ENCODE measurements at places on chromosomes 16 and 17.

GRCh38 chr17:6591599-6592158 is 35.3 kb upstream of the PITPNM3 start:
- no peak for DNase-seq

DNA sequence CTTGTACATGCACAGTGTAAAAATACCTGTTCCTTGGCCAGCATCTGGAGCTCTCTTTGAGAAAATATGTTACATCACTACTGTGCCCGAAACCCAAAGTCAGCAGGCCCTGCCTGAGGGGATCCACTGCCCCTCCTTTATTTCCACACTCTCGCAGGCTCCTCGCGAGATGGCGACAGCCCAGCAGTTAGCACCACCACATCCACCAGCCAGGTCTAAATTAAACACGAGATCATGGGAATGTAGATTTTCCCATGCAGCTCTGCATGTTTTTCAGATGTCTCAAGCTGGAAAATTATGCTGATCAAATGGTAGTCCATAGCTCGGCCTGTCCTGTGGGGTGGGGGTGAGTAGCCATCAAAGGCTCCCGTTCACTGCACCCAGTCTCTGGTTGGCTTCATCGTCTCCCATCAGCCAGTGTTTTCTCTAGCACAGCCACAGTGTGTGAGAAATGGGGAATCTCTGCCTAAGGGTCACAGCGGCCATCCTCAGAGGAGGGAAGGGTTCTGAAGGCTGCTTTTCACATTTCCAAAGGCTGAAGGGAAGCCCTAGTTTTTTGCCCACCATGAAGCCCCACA is 34.7 kb downstream of the EPN2 start:
- DNase-seq = no peak

DNA sequence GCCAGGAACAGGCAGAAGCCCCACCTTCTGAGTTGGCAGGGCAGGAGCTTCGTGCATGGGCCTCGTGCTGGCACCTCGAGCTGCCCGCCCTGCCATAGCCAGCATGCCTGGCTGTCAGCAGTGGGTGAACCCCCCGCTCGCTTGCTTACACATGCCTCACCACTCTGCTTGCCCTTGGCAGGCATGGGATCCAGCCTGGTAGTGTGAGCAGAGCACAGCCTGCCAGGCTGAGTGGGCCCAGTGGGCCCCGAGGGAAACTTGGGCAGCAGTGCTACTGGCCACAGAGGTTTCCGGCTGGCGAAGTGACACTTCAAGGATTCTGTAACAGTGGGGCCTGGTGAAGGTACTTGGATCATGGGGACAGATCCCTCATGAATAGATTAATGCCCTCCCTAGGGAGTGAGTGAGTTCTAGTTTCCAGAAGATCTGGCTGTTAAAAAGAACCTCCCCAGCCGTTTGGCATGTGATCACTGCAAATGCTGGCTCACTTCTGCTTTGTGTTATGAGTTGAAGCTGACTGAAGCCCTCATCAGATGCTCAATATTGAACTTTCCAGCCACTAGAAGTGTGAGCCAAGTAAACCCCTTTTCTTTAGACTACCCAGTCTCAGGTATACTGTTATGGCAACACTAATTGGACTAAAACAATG is 114.7 kb downstream of the BCAS3 start:
- DNase-seq = no peak

- DNase-seq = peak; percentile 81
These were observed 3.6 kb downstream of the CORO1A start for GRCh38 chr16:30186782-30187555.

DNA sequence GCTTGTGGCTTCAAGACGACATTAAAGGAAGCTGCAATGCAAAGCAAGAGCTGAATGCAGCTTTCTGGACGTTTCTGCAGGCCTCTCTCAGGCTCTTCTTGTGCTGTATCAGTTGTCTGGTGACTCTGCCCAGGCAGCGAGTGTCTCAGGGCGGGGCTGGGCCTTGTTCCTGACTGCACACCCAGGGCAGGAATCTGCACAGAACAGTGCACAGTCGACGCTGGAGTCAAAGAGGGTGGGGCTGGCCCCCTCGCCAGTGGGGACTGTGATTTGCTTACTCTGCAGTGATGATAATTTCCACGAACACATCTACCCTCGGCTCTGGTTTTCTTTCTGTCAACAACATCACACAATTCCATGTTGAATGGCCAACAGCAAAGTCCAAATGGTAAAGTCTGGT is 60.7 kb downstream of the IRF8 start:
- DNase-seq = no peak

DNA sequence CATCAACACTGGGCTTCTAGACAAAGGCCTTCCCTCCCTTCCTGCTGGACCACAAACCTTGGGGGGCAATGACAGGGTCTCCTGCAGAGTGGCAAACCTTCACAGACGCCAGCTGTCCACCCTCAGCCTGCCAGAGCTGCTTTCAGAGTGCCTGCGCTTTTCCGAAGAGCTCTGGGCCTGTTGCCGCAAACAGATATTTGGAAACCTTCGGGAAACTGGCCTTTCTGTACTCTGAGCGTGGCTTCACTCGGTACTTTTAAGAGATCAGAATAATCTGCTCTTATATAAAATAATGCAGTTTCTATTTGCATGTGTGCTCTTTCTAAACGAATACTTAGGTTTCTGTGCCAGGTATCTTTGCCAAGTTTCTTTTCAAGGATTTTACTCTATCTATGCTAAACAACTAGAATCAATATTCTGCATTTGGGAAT is 152.1 kb upstream of the CHMP6 start:
- no peak for DNase-seq

- DNase-seq = no peak
These were observed 21.8 kb upstream of the ZNF469 start for GRCh38 chr16:88360999-88361398.

GRCh38 chr17:76528528-76529223 is 8.8 kb downstream of the CYGB start:
- DNase-seq = no peak

DNA sequence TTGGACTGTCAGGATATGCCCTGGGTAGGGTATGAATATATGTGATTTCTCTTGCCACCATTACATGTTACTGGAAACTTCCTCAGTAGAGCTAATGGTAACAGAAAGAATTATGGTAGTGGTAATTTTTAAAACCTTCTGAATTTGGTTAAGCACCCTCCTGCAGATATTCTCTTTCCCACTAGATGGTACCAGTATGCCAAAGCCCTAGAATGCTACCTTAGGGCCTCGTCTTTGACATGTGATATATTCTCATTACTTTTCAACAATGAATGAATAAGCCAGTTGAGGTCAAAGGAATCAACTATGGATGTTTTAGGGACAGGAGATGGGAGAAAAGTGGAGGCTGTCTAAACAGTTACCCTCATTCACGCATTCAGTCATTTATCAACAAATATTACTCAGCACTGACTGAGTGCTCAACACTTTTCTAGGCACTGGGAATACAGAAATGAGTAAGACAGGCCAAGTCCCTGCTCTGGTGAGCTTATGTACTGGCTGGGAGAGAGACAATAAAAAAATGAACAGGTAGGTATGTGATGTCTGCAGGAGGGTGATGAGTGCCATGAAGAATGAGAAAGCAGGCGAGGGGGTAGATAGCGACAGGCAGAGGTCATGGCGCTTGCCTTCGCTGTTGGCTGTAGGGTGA is 14.7 kb downstream of the CDH13 start:
- DNase-seq = no peak

DNA sequence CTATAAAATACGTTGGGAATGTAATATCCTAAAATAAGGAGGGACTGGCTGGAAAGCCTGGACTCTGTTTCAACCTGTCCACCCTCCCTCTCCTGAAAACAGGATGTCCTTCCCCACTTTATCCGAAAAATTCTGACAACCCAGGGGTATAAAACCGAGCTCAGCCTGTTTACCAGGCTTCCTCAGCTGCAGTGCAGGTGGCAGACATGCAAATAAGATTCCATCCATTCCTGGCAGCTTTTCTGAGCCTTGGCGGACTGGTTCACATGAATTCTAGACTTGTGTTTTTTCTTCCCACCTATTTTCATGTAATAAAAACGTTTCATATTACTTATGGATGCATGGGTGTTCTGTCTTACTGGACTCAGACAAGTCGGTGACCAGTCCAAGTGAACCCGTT is 479.3 kb downstream of the KCNJ18 start:
- DNase-seq = no peak

DNA sequence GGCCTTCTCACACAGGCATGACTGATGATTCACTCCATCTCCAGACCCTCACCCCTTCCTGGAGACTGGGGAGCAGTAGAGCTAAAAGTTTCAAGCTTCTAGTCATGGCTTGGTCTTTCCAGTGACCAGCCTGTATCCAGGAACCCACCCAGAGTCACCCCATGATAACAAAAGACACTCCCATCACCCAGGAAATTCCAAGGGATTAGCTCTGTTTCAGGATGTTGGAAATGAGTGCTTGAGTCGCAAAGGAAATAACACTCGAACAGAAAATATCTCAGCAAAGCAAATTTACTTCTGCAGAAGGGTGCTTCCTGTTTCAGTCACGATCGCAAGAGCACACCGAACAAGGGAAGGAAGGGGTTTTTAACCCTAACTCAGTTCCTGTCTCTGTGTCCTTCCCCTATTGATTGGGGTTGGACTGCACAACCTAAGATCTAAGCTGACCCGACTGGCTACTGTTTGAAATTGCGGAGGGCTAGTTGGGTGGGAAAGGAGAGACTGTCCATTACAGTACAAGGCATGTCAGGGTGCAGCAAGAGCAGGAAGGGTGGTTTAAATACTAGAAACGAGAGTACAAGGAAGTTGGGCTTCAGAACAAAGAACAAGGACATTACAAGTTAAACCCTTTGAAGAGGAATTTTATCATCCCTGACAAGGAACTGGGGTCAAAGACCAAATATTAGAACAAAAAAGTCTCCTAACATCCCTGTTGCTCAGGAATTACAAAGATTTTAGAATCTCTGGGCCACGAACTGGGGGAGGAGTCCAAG is 224.4 kb upstream of the CACNG5 start:
- no peak for DNase-seq

GRCh38 chr17:82218349-82219075 is 5.9 kb upstream of the CCDC57 start:
- no peak for DNase-seq

GRCh38 chr16:12123462-12123861 is 146.9 kb downstream of the SNX29 start:
- DNase-seq = no peak

GRCh38 chr16:87569601-87570571 is 32.4 kb upstream of the JPH3 start:
- no peak for DNase-seq

GRCh38 chr16:2008009-2008526 is 1.6 kb downstream of the ZNF598 start:
- no peak for DNase-seq

DNA sequence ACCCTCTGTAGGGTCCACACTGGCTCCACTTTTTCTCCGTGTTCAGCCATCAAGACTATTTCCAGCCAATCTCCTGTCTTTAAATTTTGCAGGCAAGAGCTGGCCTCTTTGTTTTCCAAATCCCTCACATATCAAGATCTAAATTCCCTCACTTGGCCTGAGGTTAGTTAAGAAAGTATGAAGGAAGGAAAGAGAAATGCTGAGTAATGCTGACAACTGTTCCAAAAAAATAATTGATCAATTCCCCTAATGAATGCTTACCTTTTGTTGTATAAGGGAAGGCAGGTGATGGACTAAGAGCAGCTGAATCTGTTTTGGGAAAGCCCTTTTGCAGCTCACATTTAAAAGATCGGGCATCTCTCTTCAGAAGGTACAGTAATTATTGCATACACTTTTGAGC is 105.1 kb upstream of the KCNJ16 start:
- no peak for DNase-seq

DNA sequence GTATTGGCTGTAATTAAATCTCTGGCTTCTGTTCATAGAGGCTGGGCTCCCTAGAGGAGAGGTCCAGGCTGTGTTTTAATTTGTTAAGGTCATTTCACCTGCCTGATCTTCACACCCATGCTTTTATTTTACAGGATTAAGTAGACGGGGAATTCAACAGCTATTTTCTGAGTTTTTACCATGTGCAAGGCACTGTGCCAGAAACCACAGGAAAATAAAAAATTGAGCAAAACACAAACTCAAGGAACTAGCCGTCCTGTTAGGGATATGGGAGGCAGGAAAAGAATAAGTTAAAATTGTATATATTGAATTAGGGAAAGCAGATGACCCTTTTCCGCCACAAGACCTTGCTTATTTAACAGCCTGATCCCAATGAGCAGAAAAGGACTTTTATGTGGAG is 29.1 kb downstream of the HS3ST3A1 start:
- DNase-seq = no peak

- no peak for DNase-seq
These were observed 1.1 kb upstream of the EMP2 start for GRCh38 chr16:10581507-10581906.

GRCh38 chr16:22204091-22204655 is 1.9 kb upstream of the EEF2K start:
- no peak for DNase-seq

DNA sequence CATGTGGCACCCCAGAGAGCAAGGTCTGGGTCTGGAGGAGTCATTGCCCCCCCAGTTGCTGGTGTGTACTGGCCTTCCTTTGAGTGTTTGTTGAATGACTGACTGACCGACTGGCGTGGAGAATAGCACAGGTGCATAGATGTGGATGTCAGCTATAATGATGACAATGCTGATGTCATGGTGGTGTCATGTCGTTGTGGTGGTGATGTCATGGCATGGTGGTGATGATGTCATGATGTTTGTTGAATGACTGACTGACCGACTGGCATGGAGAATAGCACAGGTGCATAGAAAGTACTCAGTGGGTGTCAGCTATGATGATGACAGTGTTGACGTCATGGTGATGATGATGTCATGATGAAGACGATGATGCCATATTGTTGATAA is 22.1 kb downstream of the TMEM114 start:
- no peak for DNase-seq

GRCh38 chr17:80675438-80676095 is 130.9 kb downstream of the RPTOR start:
- no peak for DNase-seq

- no peak for DNase-seq
These were observed 173.2 kb upstream of the FOXF1 start for GRCh38 chr16:86337138-86337537.

DNA sequence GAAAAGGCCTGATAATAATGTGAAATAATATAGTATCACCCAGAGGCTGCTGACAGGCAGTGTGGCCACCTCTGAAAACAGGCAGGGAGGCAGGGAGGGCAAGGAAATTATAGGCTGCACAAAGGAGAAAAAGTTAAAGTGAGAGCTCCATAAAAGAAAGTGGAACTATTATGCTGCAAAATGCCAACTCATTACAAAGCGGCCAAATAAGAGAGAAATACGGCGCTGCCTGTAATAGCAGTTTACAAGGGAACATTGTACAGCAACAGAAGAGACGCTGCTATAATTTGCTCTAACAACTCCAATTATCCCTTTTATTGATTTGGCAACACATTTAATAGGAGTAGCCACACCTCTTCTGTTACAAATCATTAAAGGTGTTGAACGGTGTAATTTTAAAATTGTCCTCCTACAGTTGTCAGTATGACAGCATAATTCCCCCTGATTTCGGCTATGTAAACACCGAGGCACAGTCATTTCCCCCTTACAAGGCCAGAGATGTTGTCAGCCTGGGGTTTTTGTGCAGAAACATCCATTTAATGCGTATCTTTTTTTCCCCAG is 120.3 kb downstream of the MRM1 start:
- DNase-seq = no peak

- DNase-seq = no peak
These were observed 4.8 kb upstream of the GAA start for GRCh38 chr17:80096561-80097021.
